ENCODE measurements at places on chromosomes 6 and 20.

DNA sequence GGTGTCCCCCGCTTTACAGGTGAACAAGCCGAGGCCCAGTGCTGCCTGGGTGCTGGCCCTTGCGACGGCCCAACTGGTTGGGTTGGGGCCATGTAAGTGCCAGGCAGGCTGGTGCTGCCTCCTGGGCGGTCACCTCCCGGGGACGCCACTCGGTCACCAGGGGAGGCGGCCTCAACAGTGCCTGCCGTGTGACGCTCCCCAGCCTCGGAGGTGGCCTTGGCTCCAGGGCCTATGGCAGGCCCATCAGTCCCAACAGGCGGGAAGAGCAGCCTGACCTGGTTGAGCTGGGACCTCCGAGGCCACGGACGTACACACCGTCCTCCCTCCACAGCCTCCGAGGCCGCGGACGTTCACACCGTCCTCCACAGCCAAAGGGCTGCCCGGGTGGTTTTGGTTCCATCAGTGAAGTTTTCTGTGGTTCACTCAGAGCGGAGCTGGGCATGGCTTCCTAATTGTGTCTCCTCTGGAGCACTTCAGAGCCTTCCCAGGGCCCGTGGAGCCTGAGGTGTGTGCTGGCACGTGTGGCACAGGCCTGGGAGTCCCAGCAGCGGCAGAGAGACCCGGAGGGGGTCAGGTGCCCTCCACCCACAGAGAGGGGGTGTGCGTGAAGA is 19.3 kb upstream of the SLCO4A1 start:
- no peak for DNase-seq

DNA sequence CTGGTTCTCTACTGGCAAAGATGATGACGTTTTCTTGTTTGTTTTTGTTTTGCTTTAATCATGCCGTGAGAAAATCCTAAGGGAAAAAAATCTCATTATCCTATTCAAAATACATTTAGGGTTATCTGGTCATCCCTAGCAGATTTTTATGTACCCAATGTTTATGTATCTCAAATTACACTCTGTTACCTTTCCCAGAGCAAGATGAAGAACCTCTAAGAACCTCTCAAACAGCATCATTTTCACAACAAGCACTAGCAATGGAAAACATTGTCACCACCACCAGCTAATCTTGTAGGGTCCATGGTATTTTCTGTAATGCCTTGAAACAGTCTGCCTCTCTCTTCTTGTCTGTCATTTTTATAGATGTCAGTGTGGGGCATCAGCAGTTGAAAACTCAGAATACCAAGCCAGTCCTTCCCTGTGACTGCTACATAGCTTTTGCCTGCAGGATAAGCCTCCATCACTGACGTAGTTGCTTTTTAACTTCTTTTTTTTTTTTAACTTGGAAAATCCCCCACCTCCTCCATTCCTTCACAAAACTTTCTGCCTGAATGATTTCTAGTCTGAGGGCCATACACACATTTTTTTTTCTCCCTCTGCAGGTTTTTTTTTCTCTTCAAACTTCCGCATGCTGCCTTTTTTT is 2.4 kb upstream of the SNAP25 start:
- DNase-seq = no peak

- DNase-seq = no peak
Observed at GRCh38 chr6:109722564-109723254, 31.6 kb downstream of the FIG4 start.

GRCh38 chr6:116476002-116476678 is 15.0 kb downstream of the CALHM6 start:
- DNase-seq = no peak
